Bronchus fibroblast of lung (primary cell): ENCODE measurements at places on chromosomes 4 and X. TPM values are rescaled to one million over a fixed set of nuclear protein-coding genes. Genes with fewer than 3 reads are reported as not detected.

The FAM90A26 gene
- not detected in 2 replicates for total RNA-seq

The INPP4B gene
- total RNA-seq, result 5.8 and 6.9 TPM in 2 replicates

The ADH1A gene
- not detected in 2 replicates for total RNA-seq

The TEX11 gene
- total RNA-seq, result not detected in 2 replicates

The GABRG1 gene
- not detected in 2 replicates for total RNA-seq

The RGN gene
- 1.0 and 1.5 TPM in 2 replicates for total RNA-seq

The HAUS3 gene
- 6.5 and 9.8 TPM in 2 replicates for total RNA-seq

The F9 gene
- total RNA-seq, result not detected in 2 replicates

The TCEAL9 gene
- total RNA-seq, result 50.1 and 113 TPM in 2 replicates

The SRPX2 gene
- total RNA-seq, result 20.8 and 32.4 TPM in 2 replicates

The SMIM10 gene
- total RNA-seq, result 11.4 and 14.3 TPM in 2 replicates

The CHIC1 gene
- 2.1 and 2.4 TPM in 2 replicates for total RNA-seq

The HSFX3 gene
- total RNA-seq, result not detected in 2 replicates

The SPANXC gene
- total RNA-seq, result not detected in 2 replicates

The TMEM131L gene
- 5.6 and 6.7 TPM in 2 replicates for total RNA-seq

The MXRA5 gene
- total RNA-seq, result 0.50 and 0.59 TPM in 2 replicates

The SSX2B gene
- total RNA-seq, result not detected in 2 replicates

The NKX1-1 gene
- total RNA-seq, result not detected in 2 replicates

The PDE6B gene
- total RNA-seq, result 2.5 and 6.7 TPM in 2 replicates

The TFE3 gene
- 46.1 and 51.9 TPM in 2 replicates for total RNA-seq

The TMSB15A gene
- 56.0 and 64.7 TPM in 2 replicates for total RNA-seq

The ARHGAP36 gene
- total RNA-seq, result not detected in 2 replicates

The CT47B1 gene
- total RNA-seq, result not detected in 2 replicates

The NPY2R gene
- under 0.01 TPM in 2 replicates for total RNA-seq

The TMLHE gene
- total RNA-seq, result 6.7 and 9.9 TPM in 2 replicates

The BBS7 gene
- 29.1 and 35.0 TPM in 2 replicates for total RNA-seq

The MGAT4D gene
- not detected in 2 replicates for total RNA-seq

The IRS4 gene
- total RNA-seq, result not detected in 2 replicates

The STX18 gene
- 27.1 and 27.4 TPM in 2 replicates for total RNA-seq

The SPARCL1 gene
- under 0.01 TPM in 1 of 2 replicates, not detected in the other for total RNA-seq

The RTL9 gene
- total RNA-seq, result 0.17 and 0.30 TPM in 2 replicates

The SPANXN3 gene
- not detected in 2 replicates for total RNA-seq

The ETDA gene
- not detected in 2 replicates for total RNA-seq

The INTU gene
- total RNA-seq, result 1.3 and 1.6 TPM in 2 replicates

The SASH3 gene
- not detected in 2 replicates for total RNA-seq

The FAM53A gene
- total RNA-seq, result 1.5 and 5.7 TPM in 2 replicates

The PWWP3B gene
- total RNA-seq, result 0.15 and 0.34 TPM in 2 replicates

The HELT gene
- total RNA-seq, result not detected in 2 replicates

The NEUROG2 gene
- not detected in 2 replicates for total RNA-seq

The AFP gene
- total RNA-seq, result 1.9 and 2.5 TPM in 2 replicates

The REELD1 gene
- total RNA-seq, result not detected in 2 replicates

The NPNT gene
- not detected in 2 replicates for total RNA-seq

The CCDC149 gene
- 1.8 and 2.7 TPM in 2 replicates for total RNA-seq

The F11 gene
- total RNA-seq, result not detected in 2 replicates

The SLC26A1 gene
- not detected in 2 replicates for total RNA-seq

The CLDN34 gene
- total RNA-seq, result not detected in 2 replicates

The ANXA10 gene
- total RNA-seq, result 0.30 and 0.50 TPM in 2 replicates

The DDX53 gene
- not detected in 2 replicates for total RNA-seq
